ENCODE measurements at places on chromosomes 5 and 9.
A peak's percentile ranks its signal among the peaks of the same experiment; 100 is the strongest.

GRCh38 chr9:72041369-72041768 is 19.0 kb downstream of the C9orf57 start:
- no peak for DNase-seq

DNA sequence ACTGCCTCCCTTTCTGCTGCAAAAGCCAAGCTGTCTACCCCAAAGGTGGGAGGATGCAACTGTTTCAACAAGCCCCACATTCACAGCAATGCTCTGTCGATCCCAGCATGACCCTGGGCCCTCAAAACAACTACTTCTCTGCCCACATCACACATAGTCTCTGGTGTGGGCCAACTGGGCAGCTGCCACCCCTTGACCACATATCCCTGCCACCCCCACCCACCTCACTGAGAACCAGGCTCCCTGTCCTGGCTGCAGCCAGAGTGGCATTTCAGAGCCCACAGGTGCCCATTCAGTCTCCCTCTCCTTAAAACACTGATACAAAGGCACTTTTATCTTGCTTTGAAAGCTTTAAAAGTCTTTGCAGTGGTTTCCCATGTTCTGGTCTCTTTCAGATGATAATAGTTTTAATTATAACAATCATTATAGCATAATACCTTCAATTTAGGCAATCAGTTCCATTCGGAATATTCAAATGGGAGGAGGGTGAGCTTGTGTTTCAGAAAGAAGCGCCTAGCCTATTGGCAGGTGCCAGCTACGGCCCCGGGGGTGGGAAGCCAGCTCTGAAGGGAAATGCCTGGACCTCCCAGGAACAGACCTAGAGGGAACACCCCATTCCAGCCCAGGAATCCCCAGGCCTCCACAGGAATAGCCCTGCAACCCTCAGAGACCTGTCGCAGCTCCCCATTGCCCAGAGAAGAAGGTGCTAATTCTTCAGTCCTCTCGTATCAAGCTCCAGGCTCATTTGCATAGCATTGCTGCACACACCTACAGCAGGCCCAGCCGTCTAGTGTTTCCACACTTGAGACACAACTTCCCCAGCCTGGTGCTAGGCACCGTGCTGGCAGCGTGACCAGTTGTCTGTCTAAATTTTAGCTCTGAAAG is 90.8 kb downstream of the C5orf15 start:
- no peak for DNase-seq

- DNase-seq, result no peak
These were observed 50.1 kb downstream of the GALNT10 start for GRCh38 chr5:154240595-154240994.

GRCh38 chr5:98128271-98128670 is 645.2 kb upstream of the RGMB start:
- no peak for DNase-seq

GRCh38 chr5:95759005-95759404 is 27.9 kb downstream of the RHOBTB3 start:
- no peak for DNase-seq

DNA sequence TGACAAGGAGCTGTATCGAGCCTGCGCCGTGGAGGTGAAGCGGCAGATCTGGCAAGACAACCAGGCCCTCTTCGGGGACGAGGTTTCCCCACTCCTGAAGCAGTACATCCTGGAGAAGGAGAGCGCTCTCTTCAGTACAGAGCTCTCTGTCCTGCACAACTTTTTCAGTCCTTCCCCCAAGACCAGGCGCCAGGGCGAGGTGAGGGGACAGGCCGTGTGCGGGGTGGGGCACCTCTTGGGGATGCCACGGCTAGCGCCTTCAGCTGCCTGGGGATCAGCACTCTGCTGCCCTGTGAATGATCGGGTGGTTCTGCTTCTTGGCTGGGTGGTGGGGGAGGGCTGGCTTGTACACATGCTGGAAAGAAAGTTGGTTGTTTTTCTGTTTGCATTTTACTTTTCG is 1.7 kb downstream of the NELFB start:
- DNase-seq, result no peak

DNA sequence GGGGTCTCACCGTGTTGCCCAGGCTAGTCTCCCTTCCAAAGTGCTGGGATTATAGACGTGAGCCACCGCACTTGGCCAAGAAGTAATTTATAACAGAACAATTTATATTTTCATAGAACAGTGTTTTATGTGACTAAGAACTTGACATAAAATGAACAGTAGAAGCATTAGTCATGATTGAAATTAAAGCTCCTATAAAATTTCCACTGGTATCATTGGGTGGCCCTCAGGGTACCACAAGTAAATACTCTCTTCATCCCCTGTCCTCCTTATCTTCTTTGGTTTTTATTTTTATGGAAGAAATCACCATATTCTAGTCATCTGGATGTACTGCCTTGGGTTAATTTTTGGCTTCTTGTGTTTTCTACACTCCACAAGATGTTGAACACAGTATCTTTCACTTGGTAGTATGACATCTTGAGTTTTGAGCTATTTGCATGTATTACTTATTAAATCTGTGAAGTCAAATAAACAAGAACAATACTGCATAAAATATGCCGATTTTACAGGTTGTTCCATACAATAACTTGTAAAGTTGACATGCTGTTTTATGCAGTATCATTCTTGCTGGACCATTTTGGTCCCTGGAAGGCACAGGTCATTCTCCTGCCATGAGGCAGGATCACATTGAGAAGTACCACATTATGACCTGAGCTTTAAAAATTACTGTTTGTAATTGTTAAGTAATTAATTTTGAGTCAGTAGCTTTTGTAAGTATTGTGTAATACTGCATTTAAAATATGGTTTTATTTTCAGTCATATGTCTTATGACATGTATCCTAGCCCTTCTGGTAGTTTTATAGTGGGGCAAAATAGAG is 24.4 kb downstream of the LMNB1 start:
- DNase-seq, result no peak

GRCh38 chr9:75087289-75087823 is 599 bp downstream of the NMRK1 start:
- DNase-seq, result peak; percentile 8

DNA sequence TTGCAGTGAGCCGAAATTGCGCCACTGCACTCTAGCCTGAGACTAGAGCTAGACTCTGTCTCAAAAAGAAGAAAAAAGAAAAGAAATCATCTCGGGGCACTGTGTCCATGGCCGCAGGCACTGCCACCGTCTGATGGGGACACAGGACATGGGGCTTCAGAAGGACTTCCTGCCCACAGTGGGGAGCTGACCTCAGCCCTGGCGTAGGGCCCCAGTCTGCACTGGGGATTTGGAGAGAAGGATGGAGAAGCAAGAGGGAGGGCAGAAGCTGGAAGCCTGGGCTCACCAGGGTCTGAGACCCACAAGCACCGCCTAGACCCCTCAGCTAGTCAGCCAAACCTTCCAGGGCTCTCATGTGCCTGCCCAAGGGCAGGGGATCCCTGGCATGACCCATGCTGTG is 4.1 kb upstream of the SARDH start:
- no peak for DNase-seq

DNA sequence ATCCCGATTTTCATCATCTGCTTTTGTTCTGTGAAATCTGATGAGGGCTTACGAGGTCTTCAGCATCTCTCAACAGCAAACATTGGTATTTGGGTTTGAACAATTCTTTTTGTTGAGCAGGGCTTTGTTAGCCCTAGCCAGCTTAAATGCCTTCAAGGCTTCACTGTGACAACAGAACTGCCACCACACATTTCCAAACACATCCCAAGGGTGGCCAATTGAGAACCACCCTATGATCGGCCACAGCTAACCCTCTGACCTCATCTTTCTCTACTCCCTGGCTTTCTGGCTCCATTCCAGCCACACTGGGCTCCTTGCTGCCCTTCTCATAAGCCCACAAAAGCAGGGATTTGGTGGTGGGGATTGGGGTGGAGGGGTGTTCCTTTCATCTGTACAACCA is 17.6 kb downstream of the MTX3 start:
- no peak for DNase-seq

GRCh38 chr5:1138445-1139245 is 26.8 kb upstream of the SLC12A7 start:
- no peak for DNase-seq

DNA sequence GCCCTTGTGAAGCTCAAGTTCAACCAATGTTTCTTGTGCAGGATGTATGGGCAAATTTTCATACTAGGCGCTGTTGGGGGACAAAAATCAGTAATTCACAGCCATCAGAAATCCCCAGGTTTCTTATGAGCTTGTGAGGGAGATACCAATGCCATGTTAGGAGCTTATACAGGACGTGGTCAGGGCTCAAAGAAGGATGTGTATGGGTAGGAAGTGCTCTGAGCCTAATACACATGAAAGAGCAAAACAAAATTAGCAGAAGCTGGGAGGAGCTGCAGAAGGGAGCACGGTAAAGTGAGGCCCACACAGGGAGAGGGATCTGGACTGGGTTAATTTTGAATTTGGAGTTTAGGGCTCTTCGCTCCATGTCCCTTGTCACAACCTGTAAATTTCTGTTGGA is 114.6 kb upstream of the MAP3K1 start:
- no peak for DNase-seq

GRCh38 chr9:34691936-34692315 is 850 bp upstream of the CCL19 start:
- no peak for DNase-seq

DNA sequence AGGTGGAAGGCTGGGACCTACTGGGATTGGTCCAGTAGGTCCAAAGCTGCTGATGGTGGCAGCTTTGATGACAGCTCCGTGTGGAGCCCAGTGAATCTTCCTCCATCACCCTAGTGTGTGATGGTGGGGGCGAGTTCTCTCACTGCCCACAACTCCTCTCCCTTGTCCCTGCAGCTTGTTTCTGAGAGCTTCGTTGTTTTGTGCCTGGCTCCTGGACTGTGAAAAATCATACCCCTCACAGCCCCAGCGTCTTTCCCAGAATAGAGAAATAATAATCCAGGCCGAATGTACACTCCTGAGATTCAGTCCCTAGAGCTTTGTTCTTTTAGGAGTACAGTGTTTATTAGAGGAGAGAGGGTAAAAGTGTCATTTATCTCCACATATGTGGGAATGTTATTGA is 372.2 kb downstream of the ENC1 start:
- no peak for DNase-seq

GRCh38 chr9:104905931-104906330 is 22.0 kb downstream of the ABCA1 start:
- DNase-seq, result no peak

DNA sequence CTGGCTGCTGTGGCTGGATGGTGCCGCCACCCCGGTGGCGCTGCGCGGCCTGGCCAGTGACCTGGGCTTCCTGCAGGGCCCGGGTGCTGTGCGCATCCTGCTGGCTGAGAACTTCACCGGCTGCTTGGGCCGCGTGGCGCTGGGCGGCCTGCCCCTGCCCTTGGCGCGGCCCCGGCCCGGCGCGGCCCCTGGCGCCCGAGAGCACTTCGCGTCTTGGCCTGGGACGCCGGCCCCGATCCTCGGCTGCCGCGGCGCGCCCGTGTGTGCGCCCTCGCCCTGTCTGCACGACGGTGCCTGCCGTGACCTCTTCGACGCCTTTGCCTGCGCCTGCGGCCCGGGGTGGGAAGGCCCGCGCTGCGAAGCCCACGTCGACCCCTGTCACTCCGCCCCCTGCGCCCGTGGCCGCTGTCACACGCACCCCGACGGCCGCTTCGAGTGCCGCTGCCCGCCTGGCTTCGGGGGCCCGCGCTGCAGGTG is 17.5 kb downstream of the CRB2 start:
- no peak for DNase-seq

DNA sequence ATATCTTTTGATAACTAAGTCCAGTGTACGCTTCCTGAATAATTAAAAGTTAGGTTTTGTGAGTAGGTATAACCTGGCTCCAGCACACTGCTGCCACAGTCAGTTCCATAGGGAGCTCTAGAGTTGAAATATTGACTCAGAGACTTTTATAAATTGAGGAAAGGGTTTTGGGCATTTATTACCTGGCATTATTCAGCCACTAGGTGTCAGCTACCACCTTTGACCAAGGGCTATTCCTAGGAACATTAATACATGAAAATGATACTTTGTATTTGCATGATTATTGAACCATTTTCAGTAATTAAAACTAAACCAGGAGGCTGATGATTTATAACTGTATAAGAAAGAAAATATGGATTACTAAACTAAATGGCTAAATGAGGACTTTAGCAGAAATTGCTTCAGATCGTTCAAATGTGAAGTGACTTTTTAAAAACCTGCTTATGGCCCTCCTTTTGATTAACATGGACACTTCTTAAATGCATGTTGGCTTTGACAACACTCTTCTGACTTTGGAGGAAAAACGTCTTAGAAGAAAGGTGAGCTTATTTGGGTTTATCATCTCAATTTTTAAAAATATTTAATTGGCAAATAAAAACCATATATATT is 83.0 kb downstream of the SMC2 start:
- DNase-seq, result no peak

DNA sequence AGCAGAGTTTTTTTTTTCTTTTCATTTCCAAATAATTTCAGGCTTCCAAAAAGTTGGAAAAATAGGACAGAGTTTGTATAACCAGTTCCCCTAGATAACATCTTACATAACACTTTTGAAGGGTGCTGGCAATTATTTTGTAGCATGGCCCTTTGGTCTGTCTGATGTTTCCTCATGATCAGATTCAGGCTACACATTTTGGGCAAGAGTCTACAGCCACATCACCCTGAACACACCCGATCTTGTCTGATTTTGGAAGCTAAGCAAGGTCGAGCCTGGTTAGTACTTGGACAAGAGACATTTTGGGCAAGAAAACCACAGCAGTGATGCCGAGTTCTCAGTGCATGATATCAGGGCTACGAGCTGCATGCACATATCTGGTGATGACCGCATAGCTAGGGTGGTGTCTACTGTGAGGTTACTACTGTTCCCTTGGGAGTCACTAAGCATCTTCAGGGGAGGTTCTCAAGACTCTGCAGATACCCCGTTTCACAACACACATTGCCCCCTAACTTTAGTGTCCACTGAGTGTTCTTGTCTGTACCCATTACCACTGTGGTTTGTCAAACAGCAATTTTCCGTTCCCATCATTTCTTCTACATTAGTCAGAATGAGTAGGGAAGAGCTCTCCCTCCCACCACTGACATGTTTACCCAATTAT is 86.2 kb downstream of the TTC39B start:
- DNase-seq, result no peak

GRCh38 chr9:98097836-98098235 is 21.2 kb downstream of the TRIM14 start:
- DNase-seq, result no peak

- DNase-seq, result no peak
These were observed 191.0 kb downstream of the NTRK2 start for GRCh38 chr9:84860249-84861115.

DNA sequence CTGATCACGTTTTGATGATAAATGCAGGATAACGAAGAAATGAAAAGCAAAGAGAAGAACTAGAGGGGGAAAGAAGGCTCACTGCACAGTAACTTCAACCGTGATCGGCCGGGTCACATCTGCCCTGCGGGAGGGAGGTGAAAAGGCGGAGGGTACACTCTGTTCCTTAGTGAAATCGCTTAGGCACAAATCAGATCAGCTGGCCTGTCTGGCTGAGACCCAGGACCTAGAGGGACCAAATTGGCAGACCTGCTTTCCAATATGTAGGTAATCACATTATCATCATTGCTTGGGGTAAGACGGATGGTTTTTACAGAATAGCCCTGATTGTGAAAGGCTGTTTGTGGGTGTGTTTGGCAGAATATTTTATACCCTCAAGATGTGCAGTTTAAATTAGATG is 82.2 kb downstream of the SLC28A3 start:
- no peak for DNase-seq

GRCh38 chr9:114787781-114788498 is 17.9 kb downstream of the TNFSF15 start:
- no peak for DNase-seq
